Esophagus squamous epithelium (tissue), 5 donors: ENCODE measurements at places on chromosomes 13 and 19.

- no peak for DNase-seq
Measured at GRCh38 chr19:5394551-5395505, 54.2 kb upstream of the PTPRS start.

DNA sequence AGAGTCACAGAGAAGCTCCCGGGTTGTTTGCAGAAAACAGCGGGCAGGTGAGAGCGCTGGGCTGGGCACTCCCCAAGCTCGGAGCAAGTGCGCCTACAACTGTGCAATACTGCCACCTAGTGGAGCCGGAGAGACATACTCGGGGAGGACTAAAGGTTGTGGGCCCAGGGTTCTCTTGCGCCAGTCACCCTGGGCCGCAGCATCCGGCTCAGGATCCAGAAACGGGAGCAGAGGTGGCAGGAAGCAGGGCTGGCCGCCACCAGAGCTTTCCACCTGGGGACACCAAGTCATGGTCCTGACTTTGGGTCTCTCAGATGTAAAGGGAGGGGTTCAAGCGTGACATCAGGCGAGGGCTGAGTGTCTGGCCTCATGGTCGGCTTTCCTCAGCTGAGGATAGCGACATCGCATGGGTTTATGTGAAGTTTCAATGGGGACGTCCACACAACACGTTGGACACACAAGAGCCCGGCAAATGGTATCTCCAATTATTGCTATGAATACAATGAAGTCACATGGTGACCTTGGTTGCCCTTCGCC lies 11.2 kb upstream of the KLK4 start:
- no peak for DNase-seq

DNA sequence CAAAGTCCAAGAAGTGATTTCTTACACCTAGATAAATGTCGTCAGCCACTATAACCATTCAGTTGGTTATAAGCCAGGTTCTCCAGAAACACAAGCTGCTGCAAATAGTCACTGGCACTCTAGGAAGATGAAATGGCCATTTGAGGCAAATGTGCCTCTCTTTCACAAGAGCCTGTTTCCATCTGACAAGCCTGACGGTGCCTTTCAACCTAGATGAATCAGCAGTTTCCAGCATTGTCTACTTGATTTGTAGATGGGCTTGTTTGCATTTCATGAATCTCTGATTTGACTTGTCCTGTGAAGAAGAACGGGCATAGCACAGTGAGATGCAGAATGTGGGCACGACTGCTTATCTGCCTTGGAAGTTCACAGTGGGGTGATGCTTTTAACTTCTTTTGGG lies 327.2 kb downstream of the LMO7 start:
- DNase-seq: no peak

- no peak for DNase-seq
Measured at GRCh38 chr19:42092350-42092749, 16.4 kb downstream of the ZNF574 start.

DNA sequence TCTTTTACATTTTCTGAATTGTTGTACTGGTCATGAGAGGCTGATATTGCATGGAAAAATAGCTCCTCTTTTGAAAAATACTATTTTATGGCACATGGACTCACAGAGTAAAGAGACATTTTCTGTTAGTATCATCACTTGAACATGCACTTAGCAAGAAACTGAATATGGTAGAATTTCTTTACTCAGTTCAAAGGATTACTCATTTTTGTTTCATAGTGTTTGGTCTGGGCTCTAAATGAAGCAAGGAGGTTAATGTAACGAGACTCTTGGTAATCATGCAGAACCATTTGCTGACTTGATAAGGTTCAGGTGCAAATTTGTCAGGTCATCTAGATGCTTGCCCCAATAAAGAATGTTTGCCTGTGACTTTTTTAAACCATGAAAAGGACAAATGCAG lies 63.2 kb downstream of the GPC6 start:
- DNase-seq: no peak

- DNase-seq: no peak
Measured at GRCh38 chr13:57437587-57437986, 194.0 kb upstream of the PCDH17 start.
